ENCODE measurements at places on chromosomes 11 and 22.

DNA sequence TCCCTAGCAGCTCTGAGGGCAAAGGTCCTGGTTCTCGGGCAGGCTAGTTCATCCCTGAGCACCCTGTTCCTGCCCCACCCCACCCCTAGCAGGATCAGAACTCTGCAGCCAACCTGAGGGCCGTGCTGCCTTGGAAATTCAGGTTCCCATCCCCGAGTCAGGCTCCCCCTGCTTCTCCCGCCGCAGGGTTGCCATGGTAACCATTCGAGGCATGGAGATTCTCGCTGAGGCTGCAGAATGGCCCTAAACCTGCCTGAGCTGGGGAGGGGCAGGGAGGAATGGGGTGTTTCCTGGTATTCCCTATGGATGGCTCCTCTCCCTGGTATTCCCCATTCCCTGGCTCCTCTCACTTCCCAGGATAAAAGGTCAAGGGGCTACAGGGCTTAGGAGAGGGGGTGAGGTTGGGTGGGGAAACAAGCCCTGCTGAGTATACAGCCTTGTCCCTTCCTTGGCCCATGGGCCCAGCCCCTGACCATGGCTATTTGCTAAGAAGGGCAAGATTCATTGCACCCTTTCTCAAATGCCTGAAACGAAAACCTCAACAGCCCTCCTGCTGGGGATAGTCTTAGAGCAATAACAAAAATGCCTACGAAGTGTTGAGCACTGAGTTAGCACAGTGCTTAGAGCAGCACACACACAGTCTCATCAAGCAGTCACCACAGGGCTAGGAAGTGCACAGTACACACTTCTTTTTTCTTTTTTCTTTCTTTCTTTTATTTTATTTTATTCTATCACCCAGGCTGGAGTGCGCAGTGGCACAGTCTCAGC lies 58.7 kb downstream of the CHST1 start:
- DNase-seq: no peak

- peak; percentile 75 for DNase-seq
Observed at GRCh38 chr11:85682330-85683305, 3.4 kb downstream of the CCDC89 start.

DNA sequence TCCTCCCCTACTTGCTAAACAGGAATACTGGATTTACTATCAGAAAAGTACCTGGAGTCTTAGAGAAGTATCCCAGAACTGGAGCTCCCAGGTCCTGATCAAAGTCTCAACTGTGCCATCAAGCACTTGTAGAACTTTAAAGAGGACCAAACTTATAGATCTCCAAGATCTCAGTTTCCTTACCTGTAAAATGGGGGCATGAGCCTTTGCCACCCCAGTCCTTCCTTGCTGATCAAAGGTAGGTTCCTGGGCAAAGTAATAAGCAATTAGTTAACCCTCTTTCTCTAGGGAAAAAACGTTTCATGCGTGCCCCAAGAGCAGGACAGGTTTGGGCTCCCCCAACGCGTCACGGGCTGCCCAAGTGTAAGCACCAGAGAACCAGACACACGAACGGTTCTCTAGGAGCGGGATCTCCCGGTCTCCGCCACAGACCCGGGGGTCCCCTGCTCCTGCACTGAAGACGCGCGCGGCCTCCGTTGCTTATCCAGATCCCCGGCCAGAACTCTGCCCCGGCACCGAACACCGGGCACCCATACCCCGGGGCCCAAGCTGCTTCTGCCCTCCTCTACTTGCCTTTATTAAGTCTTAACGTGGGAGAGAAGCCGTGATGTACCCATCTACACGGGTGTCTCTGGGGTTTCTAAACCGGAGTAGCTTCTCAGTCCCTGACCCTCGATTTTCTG lies 505 bp downstream of the ZNF214 start:
- DNase-seq: no peak

DNA sequence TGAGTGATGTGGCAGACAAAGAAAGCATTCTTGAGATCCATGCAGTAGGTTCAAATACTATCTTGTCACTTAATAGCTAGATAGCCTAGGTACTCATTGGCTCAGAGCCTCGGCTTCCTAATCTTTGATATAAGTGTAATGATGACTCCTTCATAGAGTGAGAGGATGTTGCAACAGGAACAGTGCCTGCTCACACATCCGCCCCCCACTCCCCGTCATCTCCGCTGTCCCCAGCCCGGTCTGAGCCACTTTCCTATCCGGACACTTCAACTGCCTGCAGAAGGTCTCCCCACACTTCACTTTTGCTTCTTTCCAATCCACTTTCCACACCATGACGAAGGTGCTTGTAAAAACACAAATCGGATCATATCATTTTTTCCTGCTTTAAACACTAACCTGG lies 128.8 kb downstream of the NTM start:
- no peak for DNase-seq

GRCh38 chr11:130937051-130937450 lies 20.8 kb upstream of the SNX19 start:
- no peak for DNase-seq

DNA sequence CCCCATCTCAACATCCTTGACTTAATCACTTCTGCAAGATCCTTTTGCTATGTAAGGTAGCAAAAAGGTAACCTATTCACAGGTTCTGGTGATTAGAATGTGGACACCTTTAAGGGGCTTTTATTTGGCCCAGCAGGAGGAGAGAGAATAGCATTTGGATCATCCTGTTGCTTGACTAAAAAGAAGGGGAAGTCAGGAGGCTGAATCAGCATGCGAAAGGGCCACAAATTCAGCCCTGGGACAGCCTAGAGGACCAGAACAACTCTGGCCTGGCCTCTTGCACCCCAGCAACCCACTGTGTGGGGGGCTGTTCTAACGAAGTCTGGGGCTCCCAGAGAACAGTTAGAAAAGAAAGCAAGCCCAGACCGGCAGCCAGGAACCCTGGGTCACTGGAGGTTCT lies 3.2 kb upstream of the HMOX1 start:
- DNase-seq: no peak

- DNase-seq: no peak
Observed at GRCh38 chr22:50305923-50306566, 1.4 kb downstream of the PLXNB2 start.

DNA sequence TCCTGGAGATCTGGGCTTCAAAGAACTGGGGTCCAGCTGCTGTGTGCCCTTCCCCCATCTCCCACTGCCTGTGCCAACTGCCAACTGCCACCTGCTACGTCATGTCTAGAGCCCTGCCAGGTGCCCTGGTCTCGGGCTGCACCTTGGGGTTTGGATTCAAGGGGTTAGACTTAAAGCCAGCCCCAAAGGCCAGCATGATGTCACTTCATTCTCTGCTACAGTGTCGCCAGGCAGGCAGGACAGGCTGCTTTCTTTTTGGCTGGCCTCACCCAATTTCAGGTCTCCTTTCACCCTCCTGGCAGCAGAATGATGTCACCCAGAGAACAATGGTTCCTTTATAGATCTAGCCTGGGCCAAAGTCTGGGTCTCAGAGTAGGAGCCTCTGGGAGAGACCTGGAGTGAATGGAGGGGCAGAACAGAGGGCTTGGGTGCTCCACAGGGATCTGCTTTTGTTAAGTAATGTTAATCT lies 79.5 kb upstream of the CRYBB3 start:
- DNase-seq: no peak

DNA sequence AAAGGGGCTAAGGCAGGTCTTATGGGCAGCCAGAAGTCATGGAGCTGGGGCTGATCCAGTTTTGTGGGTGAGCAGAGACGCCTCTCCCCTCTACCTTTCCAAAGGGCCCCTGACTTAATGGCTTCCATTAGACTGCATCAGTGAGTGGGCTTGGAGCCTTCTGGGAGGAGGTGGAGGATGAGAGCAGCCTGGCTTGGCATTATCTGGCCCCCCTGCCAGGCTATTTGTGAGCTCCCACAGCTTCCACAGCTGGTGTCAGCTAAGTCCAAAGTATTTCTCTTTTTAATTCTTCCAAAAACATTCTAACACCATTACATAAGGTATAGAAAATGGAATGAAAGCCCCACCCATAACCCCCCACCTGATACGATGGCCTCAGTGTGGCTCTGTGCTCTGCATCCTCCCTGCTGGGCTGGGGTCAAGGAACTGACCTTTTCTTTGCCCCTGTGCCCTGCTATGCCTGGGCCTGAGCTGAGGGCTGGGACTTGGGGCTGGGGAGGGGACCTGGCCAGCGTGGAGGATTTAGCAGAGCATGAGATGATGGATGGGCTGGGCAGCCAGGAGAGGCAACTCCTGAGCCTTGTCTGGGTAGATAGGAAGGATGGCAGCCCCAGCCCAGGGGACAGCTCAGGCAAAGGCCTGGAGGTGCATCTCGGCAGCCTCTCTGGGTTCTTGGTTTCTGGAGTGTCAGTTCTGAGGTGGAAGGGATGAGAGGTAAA lies 4.0 kb downstream of the AIFM3 start:
- no peak for DNase-seq

DNA sequence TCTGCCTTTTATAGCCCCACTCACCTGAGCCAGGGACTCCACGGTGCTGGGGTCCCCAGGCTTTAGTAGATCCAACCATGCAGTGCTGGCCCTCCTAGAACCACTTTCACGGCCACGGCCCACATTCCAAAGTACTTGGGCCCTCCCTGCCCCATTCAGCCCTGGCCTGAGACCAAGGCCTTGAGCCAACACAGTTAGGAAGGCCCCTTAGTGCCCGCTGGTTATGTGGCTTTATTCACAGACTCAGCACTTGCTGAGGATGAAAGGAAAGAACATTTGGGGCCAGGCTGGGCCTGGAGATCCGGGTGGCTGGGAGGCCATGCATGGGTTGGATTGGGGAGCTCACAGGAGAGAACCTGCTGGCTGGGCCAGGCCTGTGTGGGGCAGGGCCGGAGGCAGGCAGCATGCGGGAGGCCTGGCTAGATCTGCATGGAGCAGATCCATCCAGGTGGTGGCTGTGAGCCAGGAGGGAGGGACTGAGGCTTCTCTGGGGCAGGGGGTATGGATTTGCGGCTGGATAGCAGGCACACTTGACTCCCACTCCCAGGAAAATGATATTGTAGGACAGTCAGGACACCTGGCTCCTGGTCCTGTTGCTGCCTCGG lies 12.6 kb downstream of the CHRM1 start:
- no peak for DNase-seq

GRCh38 chr22:45551310-45552016 lies 48.8 kb downstream of the FBLN1 start:
- no peak for DNase-seq

DNA sequence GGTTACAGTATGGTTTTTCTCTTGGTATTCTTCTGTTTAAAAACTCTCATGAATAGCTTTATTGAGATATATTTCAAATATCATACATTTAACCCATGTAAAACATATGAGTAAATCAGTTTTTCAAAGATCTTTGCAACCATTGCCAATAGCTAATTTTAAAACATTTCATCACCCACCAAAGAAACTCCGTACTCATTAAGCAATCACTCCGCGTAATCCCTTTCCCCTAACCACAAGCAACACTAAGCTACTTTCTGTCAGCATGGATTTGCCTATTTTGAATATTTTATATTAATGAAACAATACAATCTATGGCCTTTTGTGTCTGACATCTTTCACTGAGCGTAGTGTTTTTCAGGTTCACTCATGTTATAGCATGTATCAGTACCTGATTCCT lies 697.9 kb upstream of the ANO5 start:
- no peak for DNase-seq

GRCh38 chr11:72494109-72494429 lies 59.7 kb upstream of the CLPB start:
- DNase-seq: no peak

GRCh38 chr22:17672417-17672991 lies 33.9 kb downstream of the BCL2L13 start:
- no peak for DNase-seq

- no peak for DNase-seq
Observed at GRCh38 chr11:2794046-2794967, 91.3 kb downstream of the CDKN1C start.

- DNase-seq: no peak
Observed at GRCh38 chr11:46832511-46833214, 13.4 kb downstream of the CKAP5 start.

- no peak for DNase-seq
Observed at GRCh38 chr11:76298255-76298654, 82.7 kb downstream of the THAP12 start.

- no peak for DNase-seq
Observed at GRCh38 chr22:38441620-38442287, 13.2 kb downstream of the KCNJ4 start.

DNA sequence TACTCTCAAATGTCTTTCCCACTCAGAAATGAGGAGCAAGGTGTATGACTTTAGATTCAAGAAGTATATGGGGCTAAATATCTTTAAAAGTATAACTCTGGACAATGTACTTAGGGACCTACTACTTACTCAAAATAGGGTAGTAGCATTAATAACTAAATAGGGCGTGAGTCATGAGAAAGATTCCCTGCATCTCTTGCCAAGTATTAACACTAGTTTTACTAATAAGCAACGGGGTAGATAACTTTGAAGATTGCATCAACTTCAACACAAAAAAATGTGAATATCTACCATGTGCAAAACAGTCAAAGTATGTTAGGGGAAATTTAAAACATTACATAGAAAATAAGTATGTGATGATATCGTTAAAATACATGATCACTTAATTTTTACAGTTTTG lies 99.6 kb downstream of the PGR start:
- no peak for DNase-seq

GRCh38 chr11:130070846-130071200 lies 1.1 kb downstream of the APLP2 start:
- DNase-seq: peak; percentile 32

GRCh38 chr11:46674463-46675287 lies 25.7 kb downstream of the ARHGAP1 start:
- peak; percentile 55 for DNase-seq

DNA sequence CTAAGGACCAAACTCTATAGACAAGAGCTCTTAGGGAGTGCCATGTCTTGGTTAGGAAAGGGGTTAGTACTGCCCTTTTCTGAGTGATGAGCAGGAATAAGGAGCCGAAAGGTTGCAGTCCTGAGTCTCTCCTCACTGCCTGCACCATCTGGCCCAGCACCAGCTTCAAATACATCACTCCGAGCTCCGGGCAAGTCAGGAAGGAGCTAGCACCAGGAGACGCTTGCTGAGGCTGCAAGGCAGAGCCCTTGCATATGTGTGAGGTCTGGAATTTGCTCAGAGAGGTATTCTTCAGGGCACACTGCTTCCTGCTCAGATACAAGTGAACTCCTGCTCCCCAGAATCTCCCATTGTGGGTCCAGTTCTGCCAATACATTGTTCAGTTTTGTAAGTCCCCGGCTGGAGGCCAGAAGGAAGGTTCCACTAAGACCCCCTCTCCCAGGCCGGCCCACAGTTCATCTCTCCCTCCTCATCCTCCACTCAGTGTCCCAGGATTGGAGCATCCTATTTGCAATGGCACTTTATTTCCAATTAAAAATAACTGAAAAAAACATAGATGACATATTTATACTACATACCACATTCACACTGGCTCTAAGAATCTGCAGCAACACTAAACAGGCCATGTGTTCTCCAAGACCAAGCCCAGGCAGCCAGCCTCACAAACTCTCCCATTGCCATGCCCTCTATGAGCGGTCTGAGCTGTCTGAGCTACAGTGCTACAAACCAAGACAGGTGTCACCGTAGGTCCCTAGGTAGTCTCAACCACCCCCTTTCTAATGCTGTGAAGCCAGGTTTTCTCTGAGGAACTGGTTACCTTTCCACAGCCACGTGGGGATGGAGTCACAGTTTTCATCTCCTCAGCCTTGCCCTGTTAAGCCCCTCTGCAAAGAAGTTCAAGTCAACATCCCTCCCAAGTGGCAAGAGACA lies 55.1 kb upstream of the SPATA19 start:
- no peak for DNase-seq

All from natural killer cell (primary cell).